ENCODE measurements at places on chromosomes 13 and 19. TPM values are rescaled to one million over a fixed set of nuclear protein-coding genes. Genes with fewer than 3 reads are reported as not detected.
A peak's percentile ranks its signal among the peaks of the same experiment; 100 is the strongest.

- no peak for DNase-seq
- H3K27me3 ChIP-seq, result peaks cover 64% of the 10 kb centered on the region
- no peaks in the 10 kb centered on the region for H3K4me1 ChIP-seq
- H3K27ac ChIP-seq, result no peak overlapping the region
- no peak overlapping the region for H3K4me3 ChIP-seq
Measured at GRCh38 chr19:55437410-55437809, 5.7 kb downstream of the SHISA7 start.

- H3K27ac ChIP-seq, result no peak overlapping the region
- H3K27me3 ChIP-seq, result no peaks in the 10 kb centered on the region
- DNase-seq, result no peak
Measured at GRCh38 chr13:49265822-49266221, 18.1 kb downstream of the CDADC1 start.

GRCh38 chr19:1690699-1691307, 38.4 kb upstream of the TCF3 start:
- no peak for DNase-seq
- no peak overlapping the region for H3K4me3 ChIP-seq
- H3K36me3 ChIP-seq, result no peaks in the 10 kb centered on the region
- H3K27ac ChIP-seq, result no peak overlapping the region
- H3K27me3 ChIP-seq, result peaks cover 35% of the 10 kb centered on the region

DNA sequence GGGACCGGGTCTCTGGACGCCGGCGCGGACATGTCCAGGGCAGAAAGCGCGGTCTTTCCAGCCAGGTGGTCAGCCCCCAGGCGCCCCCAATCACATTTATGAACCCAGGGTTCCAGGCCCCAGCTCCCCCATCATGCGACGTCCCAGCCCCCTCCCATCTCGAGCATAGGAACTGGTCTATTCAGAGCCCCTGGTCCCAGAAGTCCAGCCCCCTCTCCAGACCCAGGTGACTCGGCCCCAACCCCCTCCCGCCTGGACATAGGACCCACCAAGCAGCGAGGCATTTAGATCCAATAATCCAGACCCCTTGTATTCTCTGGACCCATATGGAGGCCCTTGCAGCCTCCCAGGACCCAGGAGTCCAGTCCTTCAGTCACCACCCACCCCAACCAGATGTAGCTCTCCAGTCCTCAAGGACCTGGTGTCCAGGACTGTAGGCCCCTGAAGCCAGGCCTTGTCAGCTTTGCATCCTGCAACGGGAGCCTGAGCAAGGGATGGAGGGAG, 501 bp downstream of the APLP1 start:
- no peak overlapping the region for H3K27ac ChIP-seq
- H3K4me3 ChIP-seq, result peak overlapping the region; percentile 56
- H3K4me1 ChIP-seq, result no peaks in the 10 kb centered on the region

GRCh38 chr13:110323172-110323891, 16.2 kb downstream of the COL4A2 start:
- H3K4me3 ChIP-seq, result no peak overlapping the region
- H3K36me3 ChIP-seq, result no peaks in the 10 kb centered on the region
- DNase-seq, result peak; percentile 77
- peak overlapping the region; percentile 93 for H3K27ac ChIP-seq
- H3K4me1 ChIP-seq, result no peaks in the 10 kb centered on the region
- no peaks in the 10 kb centered on the region for H3K27me3 ChIP-seq

- no peak for DNase-seq
- H3K4me1 ChIP-seq, result no peaks in the 10 kb centered on the region
- no peaks in the 10 kb centered on the region for H3K36me3 ChIP-seq
- peaks cover 29% of the 10 kb centered on the region for H3K27me3 ChIP-seq
Measured at GRCh38 chr19:51547397-51548212, 16.1 kb upstream of the SIGLEC6 start.

- DNase-seq, result no peak
- H3K4me3 ChIP-seq, result no peak overlapping the region
- H3K36me3 ChIP-seq, result no peaks in the 10 kb centered on the region
- H3K27me3 ChIP-seq, result no peaks in the 10 kb centered on the region
- H3K27ac ChIP-seq, result no peak overlapping the region
Measured at GRCh38 chr19:45809643-45810159, 5.4 kb downstream of the RSPH6A start.

GRCh38 chr19:33418871-33419787, 45.6 kb downstream of the CEBPG start:
- H3K4me3 ChIP-seq, result no peak overlapping the region
- H3K27ac ChIP-seq, result no peak overlapping the region
- DNase-seq, result no peak
- H3K27me3 ChIP-seq, result no peaks in the 10 kb centered on the region

GRCh38 chr19:11387162-11388034, 3.3 kb upstream of the EPOR start:
- H3K36me3 ChIP-seq, result no peaks in the 10 kb centered on the region
- DNase-seq, result no peak
- H3K4me3 ChIP-seq, result no peak overlapping the region
- peaks cover 20% of the 10 kb centered on the region for H3K4me1 ChIP-seq
- H3K27me3 ChIP-seq, result peaks cover 11% of the 10 kb centered on the region

GRCh38 chr13:65336087-65336749, 1893.9 kb downstream of the PCDH9 start:
- DNase-seq, result peak; percentile 21
- no peaks in the 10 kb centered on the region for H3K27me3 ChIP-seq
- no peak overlapping the region for H3K4me3 ChIP-seq
- H3K27ac ChIP-seq, result no peak overlapping the region
- no peaks in the 10 kb centered on the region for H3K36me3 ChIP-seq
- H3K4me1 ChIP-seq, result no peaks in the 10 kb centered on the region

DNA sequence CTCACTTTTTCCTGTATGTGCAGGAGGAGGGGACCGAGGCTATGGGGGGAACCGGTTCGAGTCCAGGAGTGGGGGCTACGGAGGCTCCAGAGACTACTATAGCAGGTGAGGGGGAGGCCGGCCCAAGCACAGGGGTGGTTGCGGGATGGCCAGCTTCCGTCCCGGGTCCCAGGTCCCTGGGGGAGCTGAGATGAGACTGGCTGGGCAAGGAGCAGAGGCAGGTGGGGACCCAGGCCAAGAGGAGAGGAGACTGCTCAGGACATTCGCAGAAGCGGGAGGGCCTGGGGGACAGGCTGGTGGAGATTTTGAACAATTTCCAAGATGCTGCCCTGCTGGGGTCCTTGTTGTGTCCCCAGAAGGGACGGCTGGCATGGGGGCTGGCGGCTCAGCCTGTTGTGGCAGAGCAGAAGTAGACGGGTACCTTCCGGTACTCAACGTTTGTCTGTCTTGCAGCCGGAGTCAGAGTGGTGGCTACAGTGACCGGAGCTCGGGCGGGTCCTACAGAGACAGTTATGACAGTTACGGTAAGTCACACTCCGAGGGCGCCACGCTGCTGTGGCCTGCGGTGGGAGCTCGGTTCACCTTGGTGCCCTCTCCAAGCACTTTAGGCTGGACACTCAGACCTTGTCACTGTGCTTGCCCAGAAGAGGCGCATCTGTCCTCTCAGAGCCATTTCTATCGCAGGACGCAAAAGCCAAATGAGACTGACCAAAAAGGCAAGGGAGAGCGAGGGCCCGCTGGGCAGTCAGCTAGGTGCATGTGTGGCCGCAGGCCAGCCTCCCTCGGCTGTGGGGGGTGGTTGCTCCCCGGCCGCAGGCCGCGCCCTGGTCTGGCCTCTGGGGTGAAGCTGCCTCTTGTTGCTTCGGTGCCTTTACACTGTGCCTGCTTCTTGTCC, 2.6 kb downstream of the CIRBP start:
- peak overlapping the region; percentile 98 for H3K27ac ChIP-seq
- no peaks in the 10 kb centered on the region for H3K27me3 ChIP-seq
- peaks cover 42% of the 10 kb centered on the region for H3K36me3 ChIP-seq
- peaks cover 85% of the 10 kb centered on the region for H3K4me1 ChIP-seq
- peak overlapping the region; percentile 86 for H3K4me3 ChIP-seq

- no peak overlapping the region for H3K27ac ChIP-seq
- no peaks in the 10 kb centered on the region for H3K36me3 ChIP-seq
- no peak overlapping the region for H3K4me3 ChIP-seq
Measured at GRCh38 chr19:46491975-46492682, 3.5 kb downstream of the PNMA8B start.

DNA sequence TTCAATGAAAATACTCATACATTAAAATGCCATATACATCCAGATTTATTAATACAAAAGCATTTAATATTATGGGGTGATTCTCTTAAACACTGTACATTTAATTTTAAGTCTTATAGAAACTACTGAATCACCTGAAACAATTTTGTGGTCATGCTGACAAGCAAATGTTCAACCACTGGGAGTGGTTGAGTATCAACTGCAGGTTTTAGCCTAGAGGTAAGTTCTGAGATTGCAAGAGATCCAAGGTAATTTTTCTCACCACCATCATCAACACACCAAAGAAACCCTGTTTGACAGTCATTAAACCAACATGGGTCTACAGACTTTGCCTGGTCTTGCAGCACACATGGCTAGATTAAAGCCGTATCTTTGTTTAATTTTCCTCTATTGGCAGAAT, 196.3 kb downstream of the LHFPL6 start:
- H3K36me3 ChIP-seq, result no peaks in the 10 kb centered on the region
- no peak overlapping the region for H3K27ac ChIP-seq
- H3K4me1 ChIP-seq, result no peaks in the 10 kb centered on the region
- no peak overlapping the region for H3K4me3 ChIP-seq
- no peaks in the 10 kb centered on the region for H3K27me3 ChIP-seq

DNA sequence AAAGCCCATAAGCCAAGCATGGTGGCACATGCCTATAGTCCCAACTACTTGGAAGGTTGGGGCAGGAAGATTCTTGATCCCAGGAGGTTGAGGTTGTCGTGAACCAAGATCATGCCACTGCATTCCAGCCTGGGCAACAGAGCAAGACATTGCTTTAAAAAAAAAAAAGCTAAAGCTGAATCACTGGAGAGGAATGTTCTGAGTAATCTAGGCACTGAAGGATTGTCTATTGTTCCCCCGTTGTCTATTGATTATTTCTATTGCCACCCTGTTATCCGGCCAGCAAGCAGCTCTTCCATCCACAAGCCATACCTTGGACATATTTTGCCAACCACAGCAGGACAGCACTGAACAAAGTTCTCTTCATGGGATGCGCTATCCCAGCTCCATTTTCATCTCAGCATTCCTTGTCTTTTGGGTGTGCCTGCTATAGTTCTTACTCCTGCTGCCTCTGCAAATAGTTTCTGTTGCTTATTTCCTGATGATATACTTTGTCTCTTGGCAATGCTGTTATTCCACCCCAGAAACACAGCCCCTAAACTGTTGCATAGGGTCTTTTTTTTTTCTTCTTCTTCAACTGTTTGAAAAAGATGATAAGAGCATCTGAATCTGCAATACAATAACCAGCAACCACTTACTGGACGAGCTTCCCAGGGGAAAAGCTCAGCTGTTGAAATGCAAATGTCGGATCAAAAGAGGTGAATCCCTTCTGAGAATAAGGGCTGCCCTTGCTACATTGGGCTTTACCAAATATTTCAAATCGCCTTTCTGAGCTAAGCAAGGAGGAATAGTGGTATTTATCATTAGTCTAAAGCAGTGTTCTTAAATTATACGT, 22.2 kb upstream of the SIAH3 start:
- no peak overlapping the region for H3K27ac ChIP-seq
- H3K4me1 ChIP-seq, result peaks cover 11% of the 10 kb centered on the region
- H3K4me3 ChIP-seq, result no peak overlapping the region
- H3K36me3 ChIP-seq, result no peaks in the 10 kb centered on the region

DNA sequence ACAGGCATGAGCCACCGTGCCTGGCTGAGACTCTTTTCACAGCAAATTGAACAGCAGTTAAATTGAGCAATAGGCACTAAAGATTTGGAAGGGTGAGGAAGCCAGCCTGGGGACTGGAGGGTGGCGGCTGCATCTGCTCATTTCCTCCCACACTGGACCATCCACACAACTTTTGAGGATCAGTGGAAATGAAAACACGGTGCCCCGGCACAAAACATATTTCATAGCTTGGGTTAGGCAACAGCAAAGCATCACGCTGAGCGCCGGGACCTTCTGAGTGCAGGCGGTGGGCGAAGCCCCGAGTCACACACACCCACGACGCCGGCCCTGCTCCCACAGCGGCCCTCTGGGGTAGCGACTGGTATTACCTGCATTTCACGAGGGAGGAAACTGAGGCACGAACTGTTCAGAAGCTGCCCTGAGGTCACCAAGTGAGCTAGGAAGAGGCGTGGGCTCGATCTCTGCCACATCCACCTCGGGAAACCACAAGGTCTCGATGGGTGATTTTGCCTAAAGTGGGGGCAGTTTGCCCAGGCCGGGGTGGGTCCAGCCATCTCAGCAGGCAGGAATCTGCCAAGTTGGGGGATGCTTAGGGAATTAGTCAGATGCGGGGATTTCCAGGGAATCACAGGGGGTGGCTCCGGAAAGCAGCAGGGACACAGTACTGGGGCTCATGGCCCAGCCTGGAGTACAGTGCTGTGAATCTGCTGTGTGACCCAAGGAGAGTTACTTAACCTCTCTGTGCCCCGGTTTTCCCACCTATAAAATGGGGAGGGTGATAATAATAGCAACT, 3.5 kb upstream of the SBNO2 start:
- H3K27ac ChIP-seq, result peak overlapping the region; percentile 42
- peak; percentile 81 for DNase-seq
- H3K4me1 ChIP-seq, result peaks cover 18% of the 10 kb centered on the region
- no peaks in the 10 kb centered on the region for H3K36me3 ChIP-seq

DNA sequence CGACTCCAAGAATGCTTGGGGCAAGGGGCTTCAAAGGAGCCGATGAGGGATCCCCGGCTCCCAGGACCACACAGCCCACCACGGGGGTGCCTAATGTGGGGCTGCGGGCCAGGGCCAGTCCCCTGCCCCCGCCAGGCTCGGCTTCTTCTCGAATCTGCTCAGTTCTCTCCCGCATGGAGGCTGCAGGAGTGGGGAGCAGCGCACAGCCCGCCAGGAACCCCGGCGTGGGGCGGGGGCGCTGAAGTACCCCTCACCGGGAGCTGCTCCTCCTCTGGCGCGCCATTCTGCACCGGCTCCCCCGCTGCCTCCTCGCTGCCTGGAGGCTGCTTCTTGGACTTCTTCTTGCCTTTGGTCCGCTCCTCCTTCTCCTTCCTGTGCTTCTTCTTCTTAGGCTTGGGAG, 14.7 kb downstream of the IZUMO4 start:
- no peaks in the 10 kb centered on the region for H3K4me1 ChIP-seq
- peaks cover 71% of the 10 kb centered on the region for H3K36me3 ChIP-seq
- no peak for DNase-seq
- no peak overlapping the region for H3K27ac ChIP-seq
- H3K4me3 ChIP-seq, result no peak overlapping the region
- H3K27me3 ChIP-seq, result no peaks in the 10 kb centered on the region

GRCh38 chr13:112245179-112245724, 130.9 kb upstream of the SPACA7 start:
- no peak overlapping the region for H3K4me3 ChIP-seq
- no peak overlapping the region for H3K27ac ChIP-seq
- H3K27me3 ChIP-seq, result no peaks in the 10 kb centered on the region
- H3K36me3 ChIP-seq, result no peaks in the 10 kb centered on the region

The CACNG8 gene
- not detected for total RNA-seq

The ZNF587B gene
- 10.5 TPM for total RNA-seq

The KDELR1 gene
- total RNA-seq, result 65.3 TPM

The MAMSTR gene
- 0.82 TPM for total RNA-seq

The IL11 gene
- total RNA-seq, result not detected

The KLK4 gene
- total RNA-seq, result not detected

The STRN4 gene
- total RNA-seq, result 42.5 TPM

The ZNF492 gene
- total RNA-seq, result not detected

The ICAM3 gene
- 3.9 TPM for total RNA-seq
